Inflammatory macrophage treated with lipopolysaccharide for 1 hour (primary cell): ENCODE measurements at places on chromosomes 6 and 20.

DNA sequence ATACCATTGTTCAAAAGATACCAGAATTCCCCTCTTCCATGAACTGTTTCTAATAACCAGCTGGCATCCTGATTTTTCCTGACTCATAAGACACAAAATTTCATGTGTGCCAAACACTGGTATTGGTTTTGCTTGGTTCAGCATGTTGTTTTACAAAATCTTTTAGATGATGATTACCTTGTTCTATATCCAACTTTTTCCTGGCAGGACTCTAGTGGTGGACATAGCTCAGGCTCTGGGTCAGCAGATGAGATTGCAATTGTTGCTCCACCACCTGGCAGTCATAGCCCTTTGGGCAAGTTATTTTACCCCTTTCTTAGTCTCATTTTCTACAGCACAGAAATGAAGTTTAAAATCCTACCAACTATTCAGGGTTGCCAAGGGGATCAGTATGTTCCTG is 6.2 kb downstream of the TRIM38 start:
- no peak for DNase-seq

DNA sequence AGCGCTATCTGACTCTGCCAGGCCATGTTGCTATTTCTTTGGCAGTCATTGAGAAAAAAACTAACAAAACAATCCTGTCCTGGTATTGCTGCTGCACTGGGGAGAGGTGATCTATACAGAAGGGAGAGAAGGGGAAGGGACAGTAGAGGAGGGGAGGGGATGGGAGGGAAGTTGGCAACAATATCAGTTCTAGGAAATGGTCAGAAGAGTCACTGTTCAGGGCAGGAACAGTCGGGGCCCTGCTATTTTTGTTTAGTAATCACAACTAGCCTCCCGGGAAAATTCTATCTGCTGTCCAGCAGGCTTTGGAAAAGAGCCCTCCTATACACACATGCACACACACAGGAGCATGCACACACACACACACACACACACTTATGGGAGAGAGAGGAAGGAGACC is 142.3 kb upstream of the CARMIL1 start:
- DNase-seq: no peak

- no peak for DNase-seq
Observed at GRCh38 chr6:97040355-97040860, 115.9 kb downstream of the KLHL32 start.

DNA sequence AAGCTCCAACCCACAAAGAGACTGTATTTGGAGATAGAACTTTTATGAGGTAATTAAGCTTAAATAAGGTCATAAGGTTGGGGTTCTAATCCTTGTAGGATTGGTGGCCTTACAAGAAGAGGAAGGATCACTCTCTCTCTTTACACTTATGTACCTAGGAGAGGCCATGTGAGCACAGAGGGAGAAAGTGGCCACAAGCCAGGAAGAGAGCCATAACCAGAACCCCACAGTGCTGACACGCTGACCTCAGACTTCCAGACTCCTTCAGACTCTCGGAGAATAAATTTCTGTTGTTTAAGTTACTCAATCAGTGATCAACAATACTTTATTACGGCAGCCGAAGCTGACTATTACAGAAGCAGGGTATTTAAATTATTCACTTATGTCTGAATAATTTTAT is 430.5 kb upstream of the EPHA7 start:
- DNase-seq: no peak

- DNase-seq: no peak
Observed at GRCh38 chr20:47627540-47627939, 125.9 kb downstream of the NCOA3 start.

DNA sequence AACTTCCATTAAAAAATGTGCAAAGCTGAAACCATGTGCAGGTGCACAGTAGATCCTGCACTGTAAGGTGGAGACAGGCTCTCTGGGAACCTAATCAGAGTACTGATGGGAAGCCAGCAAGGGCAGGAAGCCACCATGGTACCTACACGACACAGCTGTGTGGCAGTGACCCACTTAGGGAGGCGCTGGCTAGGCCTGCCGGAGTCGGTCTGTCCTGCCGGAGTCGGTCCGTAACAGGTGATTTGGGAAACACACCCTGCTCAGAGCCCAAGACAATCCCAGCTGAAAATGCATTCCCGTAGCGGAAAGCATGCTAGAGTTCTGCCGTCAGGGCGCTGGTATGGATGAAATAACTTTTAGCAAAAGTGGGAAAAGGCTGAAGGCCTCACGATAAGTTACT is 17.2 kb downstream of the TXNDC5 start:
- no peak for DNase-seq

- DNase-seq: no peak
Observed at GRCh38 chr20:56780266-56780665, 151.2 kb downstream of the TFAP2C start.
